ENCODE measurements at places on chromosomes 1 and 21.

- no peak for DNase-seq
Measured at GRCh38 chr1:205959789-205960188, 16.5 kb upstream of the SLC26A9 start.

DNA sequence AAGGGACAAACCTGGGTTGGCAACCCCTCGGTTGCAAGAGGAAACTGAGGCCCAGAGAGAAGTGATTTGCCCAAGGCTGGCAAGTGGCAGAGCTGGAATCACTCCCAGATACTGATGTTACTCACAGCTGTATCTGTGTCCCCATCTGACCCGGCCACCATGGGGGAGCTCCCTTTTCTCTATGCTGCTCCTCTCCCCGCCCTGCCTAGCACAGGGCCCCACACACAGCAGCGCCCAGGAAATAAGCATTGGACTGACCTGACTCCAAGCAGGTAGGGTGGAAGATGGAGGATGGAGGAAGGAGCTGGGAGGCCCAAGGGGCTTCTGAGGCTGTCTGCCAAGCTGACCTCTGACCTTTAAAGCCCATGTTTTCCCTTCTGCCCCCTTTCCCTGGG is 3.0 kb upstream of the FBLIM1 start:
- no peak for DNase-seq

DNA sequence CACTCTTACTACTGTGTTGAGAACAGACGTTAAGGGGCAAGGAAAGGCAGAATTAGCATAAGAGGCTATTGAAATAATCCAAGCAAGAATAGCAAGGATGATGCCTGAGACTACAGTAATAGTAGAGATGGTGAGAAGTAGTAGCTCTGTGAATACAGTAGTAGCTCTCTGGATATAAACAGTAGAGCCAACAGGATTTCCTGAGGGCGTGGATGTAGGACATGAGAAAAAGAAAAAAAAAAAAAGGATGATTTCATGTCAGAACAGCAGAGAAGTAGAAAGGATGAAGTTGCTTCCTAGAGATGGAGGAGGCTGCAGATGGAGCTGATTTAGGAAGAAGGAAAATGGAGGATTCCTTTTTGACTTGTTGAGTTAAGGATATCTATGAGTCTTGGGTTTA is 112.3 kb downstream of the OMA1 start:
- no peak for DNase-seq

DNA sequence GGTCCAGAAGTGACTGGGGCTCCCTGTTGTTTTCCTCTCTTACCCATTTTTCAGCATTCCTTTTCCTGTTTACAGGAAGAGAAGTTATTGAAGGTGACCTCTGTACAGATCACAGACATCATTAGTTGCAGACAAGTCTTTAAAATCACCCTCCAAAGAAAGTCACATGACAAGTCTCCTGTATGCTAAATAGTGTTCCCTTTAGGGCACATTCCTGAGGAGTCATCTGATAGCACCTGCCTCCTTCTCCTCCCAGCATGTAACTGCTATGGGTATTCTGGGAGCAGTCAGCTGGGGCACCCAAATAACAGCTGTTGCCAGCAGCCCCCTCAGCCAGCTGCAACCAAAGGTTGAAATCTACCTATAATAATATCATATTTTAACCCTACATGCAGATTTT is 200.6 kb downstream of the PTGER3 start:
- DNase-seq = no peak

DNA sequence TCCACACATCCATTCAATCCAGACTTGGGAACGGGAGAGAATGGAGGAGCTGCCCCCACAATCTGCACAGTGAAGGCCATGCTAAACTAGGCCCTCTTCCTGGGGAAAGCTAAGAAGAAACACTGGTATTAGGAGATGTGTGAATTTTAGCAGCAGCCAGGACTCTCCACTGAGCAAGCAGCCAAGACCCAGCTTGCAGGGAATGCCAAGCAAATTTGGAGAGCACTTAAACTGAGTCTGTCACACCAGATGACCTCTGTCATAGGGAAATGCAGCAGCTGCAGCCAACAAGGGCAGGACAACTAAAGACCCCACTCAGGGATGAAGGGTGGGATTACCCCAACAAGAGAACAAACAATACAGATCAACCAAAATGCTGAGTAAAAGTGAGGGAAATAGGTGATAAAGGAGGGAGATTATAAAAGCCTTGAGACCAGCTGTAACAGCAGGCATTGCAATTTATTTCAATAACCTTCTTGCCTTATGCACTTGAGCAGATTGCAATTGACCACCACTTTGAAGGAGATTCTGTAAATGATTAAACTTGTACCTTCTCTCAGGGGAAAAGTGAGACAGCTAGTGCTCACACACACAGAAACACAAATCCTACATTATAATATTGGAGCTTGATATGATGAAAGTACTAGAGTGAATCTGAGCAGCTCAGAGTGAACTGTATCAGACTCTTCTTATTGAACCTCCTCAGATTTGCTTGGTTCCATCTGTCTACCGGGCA is 2.5 kb upstream of the CLCA1 start:
- DNase-seq = no peak

DNA sequence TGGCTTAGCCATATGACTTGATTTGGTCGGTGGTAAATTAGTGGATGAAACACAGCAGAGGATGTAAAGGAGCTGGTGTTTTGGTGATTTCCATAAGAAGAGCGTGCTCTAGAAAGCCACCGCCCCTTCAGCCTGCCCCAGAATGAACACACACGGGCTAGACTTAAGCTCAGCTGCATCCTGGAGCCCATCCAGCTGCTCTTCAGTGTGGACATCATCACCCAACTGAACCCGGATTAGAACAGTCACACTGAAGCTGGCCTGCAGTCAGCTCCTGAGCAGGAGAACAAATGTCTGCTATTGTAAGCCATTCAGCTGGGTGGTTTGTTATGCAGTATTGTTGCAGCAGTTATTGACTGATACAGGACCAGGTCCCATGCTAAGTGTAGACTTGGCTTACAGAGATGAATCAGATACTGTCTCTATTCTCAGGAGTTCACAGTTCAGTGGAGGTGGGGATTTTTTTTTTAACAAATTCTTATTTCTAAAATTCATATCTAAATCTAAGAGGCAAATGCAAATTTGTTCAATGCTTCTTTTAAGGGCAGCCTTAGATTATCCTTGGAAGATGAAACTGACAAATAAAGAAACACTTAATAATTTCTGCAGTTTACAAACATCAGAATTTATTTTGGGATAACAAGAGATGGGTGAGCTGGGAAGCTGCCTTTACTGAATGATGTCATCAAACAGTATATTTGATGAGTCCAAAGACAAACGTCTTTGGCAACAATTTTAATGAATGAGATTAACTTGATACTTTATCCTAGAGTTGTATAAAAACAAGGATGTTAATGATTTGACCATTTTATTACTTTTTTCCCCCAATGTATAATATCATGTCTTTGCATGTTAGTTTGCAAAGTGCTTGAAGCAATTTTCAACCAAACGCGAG is 251.2 kb downstream of the TRABD2B start:
- DNase-seq = no peak

DNA sequence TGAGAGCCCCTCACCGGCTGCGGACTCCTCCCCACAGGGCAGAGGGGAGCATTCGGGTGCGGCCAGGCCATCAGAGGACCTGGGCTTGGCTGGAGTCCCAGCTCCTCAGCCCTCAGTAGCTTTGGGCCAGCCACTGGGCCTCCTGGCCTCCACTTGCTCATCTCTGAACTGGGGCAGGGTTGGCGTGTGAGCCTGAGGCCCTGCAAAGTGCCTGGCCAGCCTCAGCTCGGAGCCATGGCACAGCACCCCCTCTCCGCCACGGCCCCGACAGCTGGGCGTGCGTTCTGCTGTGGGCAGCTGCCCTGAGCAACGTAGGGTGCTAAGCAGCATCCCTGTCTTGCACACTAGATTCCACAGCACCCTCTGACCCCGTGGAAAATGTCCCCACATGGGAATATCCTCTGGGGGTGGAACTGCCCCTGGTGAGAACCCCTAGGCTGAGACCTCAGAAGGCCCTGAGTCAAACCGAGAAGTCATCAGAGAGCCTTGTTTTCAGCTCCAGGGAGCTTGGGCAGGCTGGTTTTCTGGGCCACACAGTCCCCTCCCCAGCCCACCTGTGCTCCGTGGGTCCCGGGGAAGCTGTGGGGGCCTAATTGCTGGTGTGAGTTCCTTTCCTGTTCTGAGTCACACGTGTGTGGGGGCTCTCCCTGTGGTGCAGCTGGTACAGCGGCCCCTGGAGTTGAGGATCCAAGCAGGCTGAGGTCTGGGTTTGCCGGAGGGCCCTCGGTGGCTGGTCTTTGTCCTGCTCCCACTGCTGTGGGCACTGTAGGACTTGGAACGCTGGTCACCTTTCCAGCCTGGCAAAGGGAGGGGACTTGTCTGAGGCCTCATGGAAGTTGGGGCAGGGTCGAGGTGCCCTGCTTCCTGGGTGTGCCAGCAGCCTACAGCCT is 24.5 kb downstream of the TP73 start:
- DNase-seq = no peak

- DNase-seq = no peak
Measured at GRCh38 chr21:30166705-30167104, at the start of gene CLDN17. CLDN17 (minus strand) TSS chr21:30166805; CDS start chr21:30166617, 188 bp downstream.

DNA sequence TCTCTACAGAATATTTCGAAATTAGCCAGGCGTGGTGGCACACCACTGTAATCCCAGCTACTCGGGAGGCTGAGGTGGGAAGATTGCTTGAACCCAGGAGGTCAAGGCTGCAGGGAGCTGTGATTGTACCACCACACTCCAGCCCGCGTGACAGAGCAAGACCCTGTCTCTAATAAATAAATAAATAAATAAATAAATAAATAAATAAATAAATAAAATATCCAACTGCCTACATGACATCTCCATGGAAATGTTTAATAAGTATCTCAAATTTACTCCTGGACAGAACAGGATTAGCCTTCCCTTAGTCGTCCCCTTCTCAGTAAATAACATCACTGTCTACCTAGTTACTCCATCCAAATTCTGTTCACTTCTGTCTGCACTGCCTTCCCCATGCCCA is 29.0 kb upstream of the KCNN3 start:
- no peak for DNase-seq

DNA sequence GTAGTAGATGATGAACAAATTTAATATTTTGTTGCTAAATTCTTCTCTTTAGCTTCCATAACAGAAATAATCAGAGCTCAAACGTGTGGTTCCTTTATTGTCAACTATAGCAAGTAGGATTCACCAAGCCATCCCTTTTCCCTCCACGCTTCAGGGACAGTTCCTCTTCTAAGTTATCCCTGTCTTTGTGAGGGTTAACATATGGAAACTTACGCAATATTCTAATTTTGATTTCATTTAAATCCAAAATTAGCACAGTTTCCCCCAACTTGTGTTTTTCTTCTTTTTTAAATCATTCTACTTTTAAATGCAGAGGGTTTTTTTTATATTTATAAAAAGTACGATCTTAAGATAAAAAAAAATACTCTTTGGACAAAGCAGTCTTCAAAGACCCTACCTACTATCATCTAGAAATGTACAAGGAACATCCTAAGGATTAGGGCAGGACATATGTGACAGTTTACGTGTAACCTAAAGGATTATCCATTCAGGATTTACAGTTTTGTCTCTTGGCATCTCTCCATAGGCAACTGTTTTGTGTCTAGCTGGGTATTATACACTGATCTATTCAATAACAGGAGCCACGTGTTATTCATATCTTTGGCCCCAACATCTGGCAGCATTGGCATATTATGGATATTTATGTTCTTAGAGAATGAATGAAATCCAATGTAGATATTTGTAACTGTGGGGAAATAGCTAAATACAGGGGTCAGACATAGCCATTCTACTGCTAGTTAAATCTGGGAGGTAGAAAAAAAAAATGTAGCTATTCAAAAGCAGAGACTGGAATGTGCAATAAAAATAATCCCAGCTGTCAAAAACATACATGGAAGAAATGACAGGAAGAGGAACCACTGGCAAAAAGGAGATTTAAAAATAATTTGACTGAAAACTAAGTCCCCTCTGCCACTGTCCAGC is 272.9 kb downstream of the NEGR1 start:
- DNase-seq = no peak

DNA sequence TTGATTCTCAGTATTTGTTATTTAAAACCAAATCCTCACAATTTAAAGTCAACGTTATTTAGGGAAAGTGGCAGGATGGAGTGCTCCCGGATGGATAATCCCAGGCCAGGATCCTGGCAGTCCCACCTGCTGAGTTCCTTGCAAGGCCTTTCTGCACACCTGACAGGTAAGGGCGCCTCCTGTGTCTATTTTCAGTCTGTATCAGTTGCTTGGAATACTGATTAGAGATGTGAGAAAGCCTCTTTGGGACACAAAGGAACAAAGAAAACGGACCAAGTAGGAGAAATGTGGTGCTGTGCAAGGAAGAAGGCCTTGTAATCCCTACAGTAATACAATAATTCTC is 12.2 kb downstream of the STYXL2 start:
- no peak for DNase-seq

GRCh38 chr1:197468543-197469175 is 200.6 kb downstream of the CRB1 start:
- DNase-seq = no peak

GRCh38 chr1:234605983-234606783 is 3.8 kb downstream of the IRF2BP2 start:
- no peak for DNase-seq

DNA sequence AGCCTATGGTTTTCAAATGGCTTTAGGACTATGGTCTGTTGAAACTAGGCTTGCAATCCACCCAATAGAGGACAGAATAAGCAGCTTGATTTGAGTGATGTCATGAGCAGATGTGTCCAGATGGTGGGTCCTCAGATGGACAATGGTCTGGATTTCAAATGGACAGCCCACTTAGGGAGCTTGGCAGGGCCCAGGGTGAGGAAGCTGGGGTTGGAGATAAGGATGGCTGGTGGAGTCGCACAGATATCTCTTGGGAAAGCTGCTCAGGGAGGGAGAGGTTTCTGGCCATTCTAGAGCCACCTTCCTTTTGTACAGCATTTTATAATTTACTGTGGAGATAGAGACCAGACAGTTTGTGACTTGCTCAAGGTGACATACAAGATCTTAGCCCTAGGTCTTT is 55.0 kb downstream of the NFASC start:
- no peak for DNase-seq

DNA sequence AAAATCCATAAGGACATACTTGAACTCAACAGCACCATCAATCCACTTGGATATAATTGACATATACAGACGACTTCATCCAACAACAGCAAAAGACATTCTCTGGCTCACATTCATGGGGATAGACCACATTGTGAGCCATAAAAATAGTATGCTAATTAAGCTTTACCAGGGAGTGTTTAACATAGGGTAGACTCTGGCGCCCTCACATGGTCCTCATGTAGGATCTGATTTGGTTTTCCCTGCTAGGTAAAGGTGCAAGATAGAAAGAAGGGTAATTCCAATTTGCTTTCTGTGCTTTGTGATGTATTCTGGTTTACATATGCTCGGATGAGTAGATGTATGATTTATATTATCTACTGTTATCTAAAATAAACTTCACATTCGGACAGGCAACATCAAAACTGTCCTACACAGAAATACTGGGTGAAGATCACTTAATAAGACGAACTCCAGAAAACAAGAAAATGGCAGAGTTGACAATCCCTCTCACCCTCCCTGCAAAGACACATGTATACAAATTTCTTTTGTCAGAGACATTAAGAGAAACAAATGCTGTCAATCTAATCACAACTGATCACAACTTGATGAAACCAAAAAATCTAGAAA is 27.7 kb downstream of the CR1L start:
- no peak for DNase-seq
